WTC11 (cell line): ENCODE measurements at places on chromosomes 7 and 10. TPM values are rescaled to one million over a fixed set of nuclear protein-coding genes. Genes with fewer than 3 reads are reported as not detected.

The ANKRD1 gene
- total RNA-seq = not detected in 3 replicates

DNA sequence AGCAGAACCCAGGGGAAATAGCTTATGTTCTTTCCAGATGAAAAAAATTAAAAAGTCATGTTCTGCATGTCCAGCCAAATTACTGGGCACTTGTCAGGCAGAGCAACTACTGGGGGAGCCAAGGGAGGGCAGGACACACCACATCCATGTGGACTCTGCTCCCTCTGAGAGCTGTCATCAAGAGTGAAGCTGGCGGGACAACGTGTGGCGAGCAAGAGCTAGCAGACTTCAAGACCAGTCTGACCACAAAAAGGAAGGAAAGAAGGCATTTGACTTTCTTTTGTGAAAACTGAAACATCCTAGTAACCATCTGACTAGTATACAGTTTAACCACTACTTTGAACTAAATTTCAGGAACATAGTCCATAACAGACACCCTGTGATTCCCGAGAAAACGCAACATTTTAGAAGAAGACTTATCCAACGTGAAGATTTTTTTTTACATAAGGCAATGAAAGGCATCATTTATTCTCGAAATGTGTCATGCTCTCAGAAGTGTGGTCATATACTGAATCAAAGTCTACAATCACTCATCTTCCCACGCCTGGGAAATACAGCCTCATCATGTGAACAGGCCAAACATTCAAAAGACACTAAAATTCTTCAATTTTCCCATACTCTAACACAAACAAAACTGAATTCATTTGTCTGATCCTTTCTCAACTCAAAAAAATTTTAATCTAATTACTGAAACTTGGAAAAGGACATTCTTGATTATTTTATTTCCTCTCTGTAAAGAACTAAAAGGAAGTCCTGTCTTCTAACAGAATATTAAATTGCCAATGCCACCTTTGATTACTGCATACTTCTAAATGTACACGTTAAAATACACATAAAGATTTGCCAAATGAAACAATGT is 15.5 kb downstream of the CYTH3 start:
- no peaks in the 10 kb centered on the region for H3K36me3 ChIP-seq
- H3K4me3 ChIP-seq = no peak overlapping the region
- no peaks in the 10 kb centered on the region for H3K27me3 ChIP-seq
- peak overlapping the region; percentile 73; the same call in 1 of the 2 replicates for H3K27ac ChIP-seq
- DNase-seq = no peak

- no peak overlapping the region for H3K27ac ChIP-seq
- no peak overlapping the region for H3K4me3 ChIP-seq
- H3K36me3 ChIP-seq = no peaks in the 10 kb centered on the region
Measured at GRCh38 chr10:60310740-60311139, 78.9 kb downstream of the ANK3 start.

DNA sequence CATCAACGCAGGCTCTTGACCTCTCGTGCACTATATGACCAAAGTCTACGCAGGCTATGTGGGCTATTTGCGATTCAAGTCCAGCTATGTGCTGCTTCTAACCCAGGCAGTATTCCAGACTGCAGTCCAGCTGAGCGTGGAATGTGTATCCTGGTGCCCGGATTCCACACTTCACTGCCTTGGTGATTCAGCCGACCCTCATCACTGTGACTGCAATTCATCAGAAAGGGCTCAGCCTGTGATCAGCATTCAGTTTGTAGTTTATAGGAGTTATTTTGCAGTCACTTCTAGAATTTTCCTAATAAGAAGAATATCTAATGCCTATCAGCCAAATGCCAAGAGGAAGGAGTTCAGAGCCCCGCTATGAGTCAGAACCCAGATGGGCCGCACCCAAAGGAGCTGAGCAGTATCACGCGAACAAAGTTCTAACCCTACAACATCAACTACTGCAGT is 119.8 kb upstream of the LANCL2 start:
- H3K4me3 ChIP-seq = no peak overlapping the region
- no peak overlapping the region for H3K27ac ChIP-seq
- DNase-seq = no peak
- H3K27me3 ChIP-seq = peaks cover under 1% of the 10 kb centered on the region; the same call in 1 of the 2 replicates

GRCh38 chr7:71868797-71869196 is 543.3 kb downstream of the CALN1 start:
- H3K4me3 ChIP-seq = no peak overlapping the region
- no peaks in the 10 kb centered on the region for H3K36me3 ChIP-seq
- no peak overlapping the region for H3K27ac ChIP-seq

DNA sequence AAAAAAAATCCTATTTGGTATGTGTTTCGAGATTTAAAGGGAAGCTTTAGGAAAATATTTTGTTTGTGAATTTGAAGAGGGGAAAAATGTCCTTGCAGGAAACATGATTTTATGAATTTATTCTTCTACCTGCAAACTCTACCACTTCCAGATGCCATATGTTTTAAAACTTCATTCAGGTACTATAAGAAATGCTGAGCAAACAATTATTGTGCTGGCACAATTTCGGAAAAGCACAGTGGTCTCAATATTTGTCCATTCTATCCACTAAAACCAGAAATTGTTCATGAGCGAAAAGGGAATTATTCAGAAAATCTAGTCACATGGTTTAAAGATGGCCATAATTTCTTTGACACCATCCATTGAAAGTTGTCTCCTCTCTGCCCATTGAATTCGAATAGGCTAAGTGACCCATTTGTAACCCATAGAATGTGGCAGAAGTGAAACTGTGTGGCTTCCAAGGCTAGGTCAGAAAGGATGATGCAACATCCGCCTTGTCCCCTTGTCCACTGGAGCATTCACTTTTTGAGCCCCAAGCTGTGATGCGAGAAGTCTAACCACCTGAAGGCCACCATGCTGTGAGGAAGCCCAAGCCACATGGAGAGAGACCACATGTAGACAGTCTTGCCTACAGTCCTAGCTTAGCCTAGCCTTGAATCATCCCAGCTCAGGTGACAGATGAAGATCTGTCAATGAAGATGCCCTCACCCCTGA is 189.8 kb upstream of the PRKCQ start:
- DNase-seq = no peak
- no peak overlapping the region for H3K4me3 ChIP-seq
- H3K4me1 ChIP-seq = peaks cover 12% of the 10 kb centered on the region
- H3K27me3 ChIP-seq = peaks cover 16% of the 10 kb centered on the region
- H3K36me3 ChIP-seq = peaks cover 6% of the 10 kb centered on the region; the same call in 1 of the 2 replicates
